Activated CD4-positive, CD25-positive, alpha-beta regulatory T cell treated with anti-CD3 and anti-CD28 coated beads, Interleukin-2, amount 50 U/mL, for 16 hours (primary cell): ENCODE measurements at places on chromosomes 7 and 10.

DNA sequence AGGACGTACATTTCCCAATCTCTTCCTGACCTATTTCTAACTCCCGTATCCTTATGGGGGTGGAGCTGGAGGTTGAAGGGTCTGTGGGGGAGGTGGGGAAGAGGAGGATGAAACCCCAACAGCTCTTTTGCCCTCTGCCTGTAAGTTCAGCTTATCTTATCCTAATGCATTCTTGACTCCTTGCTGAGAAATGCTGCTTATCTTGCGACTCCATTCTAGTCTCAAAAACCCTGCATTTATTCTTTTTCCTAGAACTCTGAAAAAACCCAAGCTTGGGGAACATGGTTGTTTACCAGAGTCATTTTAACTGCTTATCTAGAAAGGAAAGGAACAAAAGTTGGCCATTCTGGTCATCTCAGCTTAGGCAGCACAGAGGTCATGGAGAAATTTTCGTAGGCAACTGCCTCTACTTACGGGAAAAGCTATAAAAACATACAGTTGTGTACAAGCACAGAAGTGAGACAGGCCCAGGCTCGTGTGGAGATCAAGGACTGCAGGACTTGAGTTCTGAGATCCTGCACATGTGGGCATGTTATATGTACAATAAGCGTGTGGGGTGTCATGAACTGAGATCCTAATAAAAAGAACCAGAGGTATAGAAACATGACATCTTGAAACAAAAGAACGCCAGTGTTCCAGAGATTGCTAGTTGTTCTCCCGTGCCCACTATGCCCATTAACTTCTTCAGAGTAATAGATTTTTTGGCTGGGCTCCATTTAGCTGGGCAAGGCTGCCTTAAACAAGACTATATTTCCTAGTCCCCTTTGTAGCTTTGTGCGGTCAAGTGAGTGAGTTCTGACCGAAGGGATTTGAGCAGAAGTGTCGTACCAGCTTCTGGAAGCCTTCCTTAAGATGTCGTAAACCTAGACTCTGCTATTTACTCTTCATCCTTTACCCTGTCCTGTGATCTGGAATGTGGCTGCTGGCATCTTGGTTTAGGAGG lies 9.6 kb downstream of the INMT start:
- no peak for DNase-seq

GRCh38 chr10:71981015-71981875 lies 17.1 kb downstream of the CHST3 start:
- no peak for DNase-seq

GRCh38 chr7:57789130-57789529 lies 339.2 kb downstream of the ZNF716 start:
- no peak for DNase-seq

GRCh38 chr10:76015245-76015644 lies 583.8 kb downstream of the LRMDA start:
- DNase-seq: no peak

GRCh38 chr10:77068969-77069368 lies 568.6 kb downstream of the KCNMA1 start:
- no peak for DNase-seq

DNA sequence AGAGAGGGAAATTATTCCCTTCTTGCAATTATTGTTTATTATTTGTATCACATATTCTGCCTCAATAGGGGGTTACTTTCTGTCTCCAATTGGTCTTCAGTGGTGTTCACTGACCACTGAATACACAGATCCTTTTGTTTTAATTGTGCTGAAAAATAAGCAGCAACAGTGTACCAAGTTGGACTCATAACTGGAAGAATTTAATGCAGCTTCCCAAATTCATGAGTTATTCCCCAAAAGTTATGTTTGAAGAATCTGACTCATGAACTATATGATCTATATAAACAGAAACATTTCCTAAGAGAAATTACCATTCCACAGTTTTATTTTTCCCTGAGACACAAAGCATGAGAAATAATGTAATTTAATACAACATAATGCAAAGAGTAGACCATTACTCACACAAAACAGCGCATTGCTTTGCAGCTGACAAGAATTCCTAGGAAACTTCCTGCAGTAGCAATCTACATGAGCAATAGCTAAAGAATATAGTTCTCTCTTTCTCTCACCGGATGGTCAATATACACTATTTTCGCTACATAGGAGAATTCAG lies 479.2 kb downstream of the HTR7 start:
- DNase-seq: no peak

- DNase-seq: no peak
These were observed 171.8 kb upstream of the SHH start for GRCh38 chr7:155984028-155984580.

DNA sequence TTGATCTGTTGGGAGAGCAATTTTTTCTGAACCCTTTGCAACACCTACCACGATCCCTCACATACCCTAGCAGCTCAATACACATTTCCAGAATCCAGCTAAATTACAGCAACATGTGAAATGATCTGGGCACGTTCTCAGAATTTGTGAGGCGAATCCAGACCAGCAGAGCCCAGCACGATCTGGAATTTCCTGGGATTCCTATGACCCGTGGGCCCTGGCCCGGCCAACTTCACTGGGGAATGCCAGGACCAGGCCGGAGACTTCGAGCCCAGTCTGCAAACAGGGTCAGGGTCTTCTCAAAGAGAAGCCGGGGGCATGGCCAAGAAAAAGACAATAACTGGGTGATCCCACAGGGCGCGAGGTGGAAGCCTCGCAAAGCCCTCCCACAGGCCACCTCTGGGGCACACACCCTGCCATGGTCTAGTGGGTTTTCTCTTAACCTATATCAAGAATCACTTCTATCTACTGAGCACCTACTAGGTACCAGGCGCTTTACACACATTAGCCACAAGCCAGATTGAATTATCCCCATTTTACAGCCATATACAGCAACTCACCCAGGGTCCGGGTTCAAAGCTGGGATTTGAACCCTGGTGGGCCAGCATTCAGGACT lies 33.8 kb downstream of the FAM53B start:
- no peak for DNase-seq

DNA sequence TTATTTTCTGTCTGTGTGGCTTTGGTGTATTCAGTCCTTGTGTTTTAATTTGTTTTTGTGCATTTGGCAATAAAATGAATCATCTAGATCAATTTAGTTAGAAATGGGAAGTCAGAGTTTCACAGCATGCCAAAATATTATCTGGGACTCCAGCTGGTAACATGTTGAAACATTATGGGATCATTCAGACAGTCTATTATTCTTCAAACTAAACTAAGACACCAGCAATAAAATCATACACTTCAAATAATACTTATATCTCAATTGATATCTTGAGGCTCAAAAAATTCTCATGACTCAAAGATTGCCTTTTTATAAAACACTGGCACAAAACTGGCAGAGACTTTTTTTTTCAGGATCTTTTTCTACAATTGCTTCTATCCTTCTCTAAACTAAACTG lies 5.8 kb upstream of the RP9 start:
- no peak for DNase-seq

DNA sequence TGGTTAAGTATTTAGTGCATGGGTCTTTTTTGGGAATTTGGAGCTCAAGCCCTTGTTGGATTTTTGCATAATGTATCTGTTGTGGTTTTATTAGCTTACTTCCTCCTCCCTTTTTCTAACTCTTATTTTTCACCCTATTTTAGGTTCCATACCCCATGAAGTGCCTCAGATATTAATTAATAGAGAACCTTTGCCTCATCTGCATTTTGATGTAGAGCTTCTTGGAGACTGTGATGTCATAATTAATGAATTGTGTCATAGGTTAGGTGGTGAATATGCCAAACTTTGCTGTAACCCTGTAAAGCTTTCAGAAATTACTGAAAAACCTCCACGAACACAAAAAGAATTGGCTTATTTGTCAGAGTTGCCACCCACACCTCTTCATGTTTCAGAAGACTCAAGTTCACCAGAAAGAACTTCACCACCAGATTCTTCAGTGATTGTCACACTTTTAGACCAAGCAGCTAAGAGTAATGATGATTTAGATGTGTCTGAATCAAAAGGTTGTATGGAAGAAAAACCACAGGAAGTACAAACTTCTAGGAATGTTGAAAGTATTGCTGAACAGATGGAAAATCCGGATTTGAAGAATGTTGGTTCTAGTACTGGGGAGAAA lies 28.0 kb downstream of the SIRT1 start:
- DNase-seq: no peak

DNA sequence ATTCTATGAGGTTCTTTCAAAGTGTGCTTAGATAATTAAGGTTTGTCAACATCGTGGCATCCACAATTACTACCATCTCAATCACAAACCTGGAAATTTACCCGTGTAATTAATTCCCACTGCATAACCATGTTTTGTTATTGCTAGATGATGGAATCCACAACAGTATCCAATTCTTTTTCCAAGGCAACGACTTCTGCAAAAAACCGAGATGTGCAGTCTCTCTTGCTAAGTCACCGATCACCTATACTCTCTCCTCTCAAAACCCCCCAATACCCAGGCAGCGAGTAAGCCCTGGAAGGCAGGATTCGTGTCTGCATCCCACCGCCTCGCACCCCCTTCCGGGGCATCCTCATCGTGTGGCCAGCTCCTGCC lies 678 bp upstream of the EIF4H start:
- DNase-seq: no peak

DNA sequence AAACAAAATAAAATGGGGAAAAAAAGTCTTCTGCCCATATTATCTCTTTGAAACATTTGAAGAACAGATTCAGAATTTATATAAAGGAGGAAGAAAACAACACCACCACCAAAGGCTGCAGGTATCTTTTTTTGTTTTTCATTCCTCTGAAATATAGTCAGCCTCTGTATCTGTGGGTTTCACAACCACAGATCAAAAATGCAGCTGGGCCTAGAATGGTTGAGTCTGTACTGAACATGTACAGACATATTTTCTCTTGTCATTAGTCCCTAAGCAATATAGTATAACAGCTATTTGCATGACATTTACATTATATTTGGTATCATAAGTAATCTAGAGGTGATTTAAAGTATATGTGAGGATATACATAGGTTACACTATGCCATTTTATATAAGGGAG lies 559.7 kb upstream of the LRRN3 start:
- DNase-seq: no peak

GRCh38 chr10:79391231-79392019 lies 44.2 kb downstream of the PPIF start:
- no peak for DNase-seq

DNA sequence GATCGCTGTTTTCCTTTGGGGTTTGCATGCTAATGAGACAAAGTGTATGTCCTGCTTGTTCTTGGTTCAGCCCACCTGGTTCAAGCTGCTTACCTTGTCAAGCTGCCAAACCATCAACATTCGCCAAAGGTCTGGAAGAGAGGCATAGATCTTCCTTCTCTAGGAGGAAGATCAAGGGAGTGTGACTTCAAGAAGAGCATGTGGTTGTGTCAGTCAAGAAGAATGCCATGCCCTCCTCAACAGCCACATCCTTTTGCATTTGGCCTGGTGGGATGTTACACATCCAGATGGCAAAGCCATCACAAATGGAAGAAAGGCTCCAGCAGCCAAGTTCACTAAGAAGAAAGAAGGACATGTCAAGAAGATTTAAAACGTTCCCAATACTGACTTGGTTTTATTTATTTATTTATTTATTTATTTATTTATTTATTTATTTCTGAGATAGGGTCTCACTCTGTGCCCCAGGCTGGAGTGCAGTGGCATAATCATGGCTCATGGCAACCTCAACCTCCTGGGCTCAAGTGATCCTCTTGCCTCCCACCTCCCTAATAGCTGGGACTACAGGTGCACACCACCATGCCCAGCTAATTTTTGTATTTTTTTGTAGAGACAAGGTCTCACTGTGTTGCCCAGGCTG lies 5.1 kb upstream of the PIP4K2A start:
- DNase-seq: no peak

GRCh38 chr7:32533276-32534029 lies 38.2 kb downstream of the AVL9 start:
- no peak for DNase-seq

DNA sequence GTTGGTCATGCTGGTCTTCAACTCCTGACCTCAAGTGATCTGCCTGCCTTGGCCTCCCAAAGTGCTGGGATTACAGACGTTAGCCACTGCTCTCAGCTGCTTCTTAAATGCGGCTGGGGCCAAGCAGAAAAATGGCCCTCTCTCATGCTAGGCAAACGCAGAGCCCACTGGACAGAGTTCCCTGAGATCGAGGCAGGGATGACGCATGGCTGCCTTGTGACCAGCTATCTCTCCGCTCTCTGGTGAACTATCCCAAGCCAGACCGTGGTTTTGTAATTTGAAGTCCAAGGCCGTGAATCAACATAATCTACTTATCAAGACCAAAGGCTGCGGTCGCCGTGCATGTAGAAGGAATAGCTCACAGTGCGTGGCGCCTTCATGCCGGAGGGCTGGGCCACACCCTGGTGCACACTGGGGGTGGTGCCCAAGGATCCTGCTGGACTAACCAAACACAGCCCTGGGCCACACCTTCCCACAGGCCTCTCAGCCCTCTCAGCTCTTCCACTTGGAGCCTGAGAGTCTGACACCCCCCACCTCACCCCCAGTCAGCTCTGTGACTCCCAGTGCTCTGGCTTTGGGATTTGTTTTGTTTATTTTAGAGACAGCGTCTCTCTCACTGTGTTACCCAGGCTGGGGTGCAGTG lies 88.1 kb upstream of the CUX1 start:
- DNase-seq: no peak

DNA sequence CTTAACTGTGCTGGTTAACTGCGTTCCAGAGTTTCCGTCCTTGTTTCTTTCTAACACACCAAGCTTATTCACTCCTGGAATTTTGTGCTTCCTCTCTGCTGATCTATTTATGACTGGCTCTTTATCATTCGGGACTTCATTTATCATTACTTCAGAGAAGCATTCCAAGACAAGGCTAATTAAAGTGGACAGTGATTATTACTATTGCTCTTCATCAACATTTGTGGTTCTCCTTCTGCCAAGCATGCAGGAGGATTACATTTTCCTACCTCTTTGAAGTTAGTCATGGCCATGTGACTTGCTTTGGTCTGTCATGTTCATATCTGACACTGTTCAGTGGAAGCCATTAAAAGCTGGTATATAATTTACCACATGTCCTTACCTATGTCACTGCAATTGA lies 172.4 kb upstream of the AGR3 start:
- DNase-seq: no peak

GRCh38 chr7:107638594-107638993 lies 22.0 kb upstream of the SLC26A4 start:
- DNase-seq: no peak

GRCh38 chr10:52574697-52575096 lies 197.9 kb downstream of the MBL2 start:
- no peak for DNase-seq

DNA sequence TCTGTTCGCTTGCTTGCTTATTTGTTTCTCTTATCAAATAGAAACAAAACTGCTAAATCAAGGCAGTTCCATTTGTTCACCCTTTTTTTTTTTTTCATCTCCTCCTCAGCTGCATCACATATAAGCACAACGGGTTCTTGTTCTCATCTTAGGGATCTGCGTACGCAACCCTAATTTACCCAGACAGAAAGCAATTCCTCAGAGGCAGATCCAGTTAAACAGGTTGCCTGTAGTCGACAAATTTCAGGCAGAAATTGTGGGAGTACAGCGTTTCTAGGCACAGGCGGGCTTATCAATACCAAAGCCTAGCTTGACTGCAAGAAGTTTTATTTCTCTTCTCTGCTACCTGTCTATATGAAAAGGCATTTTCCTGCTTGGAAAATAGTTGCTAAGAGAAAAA lies 565.4 kb downstream of the NXPH1 start:
- no peak for DNase-seq

GRCh38 chr10:3665316-3665908 lies 119.6 kb downstream of the KLF6 start:
- no peak for DNase-seq
